ENCODE measurements at places on chromosomes 2 and 18.

- no peak for DNase-seq
These were observed 71.8 kb downstream of the APOB start for GRCh38 chr2:20972110-20972509.

GRCh38 chr2:66587216-66587615 lies 152.3 kb downstream of the MEIS1 start:
- no peak for DNase-seq

- DNase-seq: no peak
These were observed 128.3 kb downstream of the PRPF40A start for GRCh38 chr2:152588998-152589397.

- DNase-seq: no peak
These were observed 148.7 kb downstream of the AGAP1 start for GRCh38 chr2:235642446-235643098.

DNA sequence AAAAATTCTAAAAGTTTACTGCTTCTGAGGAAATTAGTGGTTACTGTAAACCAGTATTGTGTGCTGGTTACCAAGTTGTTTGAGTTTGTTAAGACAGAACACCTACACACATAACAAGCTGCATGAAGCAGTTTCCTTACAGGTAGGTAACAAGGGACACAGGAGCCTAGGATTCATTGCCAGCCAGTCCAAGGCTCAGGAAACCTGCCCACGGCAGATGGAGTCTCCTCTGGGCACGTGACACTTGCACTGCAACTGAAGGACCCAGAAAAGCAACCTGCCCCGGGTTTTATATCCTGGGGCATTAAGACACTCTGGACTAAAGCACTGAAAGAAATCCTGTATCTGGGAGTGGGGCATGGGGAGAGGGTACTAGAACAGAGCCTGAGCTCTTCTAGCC lies 639.3 kb downstream of the ADCYAP1 start:
- no peak for DNase-seq

DNA sequence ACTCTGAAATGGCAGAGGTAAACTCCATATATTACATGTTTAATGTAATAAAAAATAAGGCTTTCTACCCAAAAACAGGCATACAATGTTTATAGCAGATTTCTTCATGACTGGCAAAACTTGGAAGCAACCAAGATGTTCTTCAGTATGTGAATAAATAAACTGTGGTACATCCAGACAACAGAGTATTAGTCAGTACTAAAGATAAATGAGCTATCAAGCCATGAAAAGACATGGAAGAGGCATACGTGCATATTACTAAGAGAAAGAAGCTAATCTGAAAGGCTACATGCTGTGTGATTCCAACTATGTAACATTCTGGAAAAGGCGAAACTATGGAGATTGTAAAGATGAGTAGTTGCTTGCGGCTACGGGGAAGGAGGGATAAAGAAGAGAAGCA lies 97.4 kb downstream of the OSR1 start:
- no peak for DNase-seq

DNA sequence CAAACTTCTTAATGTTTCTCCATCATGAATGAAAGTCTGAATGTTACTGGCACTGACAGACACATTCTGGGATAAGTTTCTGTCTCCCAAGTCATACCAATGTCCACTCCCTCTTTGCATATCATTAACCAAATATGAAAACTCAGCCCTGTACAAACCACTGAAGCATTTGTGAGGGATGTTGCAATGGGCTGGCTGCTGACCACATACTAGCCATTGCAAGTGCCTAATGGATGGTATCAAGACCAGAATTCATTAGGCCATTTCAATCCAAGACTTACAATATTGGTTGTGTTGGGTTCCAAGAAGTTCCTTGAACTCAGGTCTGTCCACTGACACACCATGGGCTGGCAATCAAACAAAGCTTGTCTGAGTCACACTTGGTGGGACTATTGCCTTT lies 73.8 kb downstream of the CBLN2 start:
- no peak for DNase-seq

Measured in NCI-H774 (cell line).